ENCODE measurements at places on chromosomes 2 and 18.

DNA sequence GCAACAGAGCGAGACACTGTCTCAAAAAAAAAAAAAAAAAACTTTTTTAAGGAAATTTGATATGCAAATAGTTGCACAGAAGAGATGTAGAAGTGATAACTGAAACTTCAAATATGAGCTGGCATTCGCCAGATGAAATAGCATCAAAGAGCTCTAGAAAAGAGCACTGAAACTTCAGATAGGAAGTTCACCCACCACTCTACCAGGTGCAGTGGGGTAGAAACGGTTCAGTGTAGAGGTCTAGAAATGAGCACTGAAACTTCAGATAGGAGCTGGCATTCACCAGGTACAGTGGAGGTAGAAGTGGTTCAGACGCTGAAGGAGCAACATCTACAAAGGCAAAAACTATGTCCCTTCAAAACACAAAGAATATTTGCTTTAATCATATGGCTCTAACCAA, 9.0 kb upstream of the ONECUT2 start:
- DNase-seq, result no peak

DNA sequence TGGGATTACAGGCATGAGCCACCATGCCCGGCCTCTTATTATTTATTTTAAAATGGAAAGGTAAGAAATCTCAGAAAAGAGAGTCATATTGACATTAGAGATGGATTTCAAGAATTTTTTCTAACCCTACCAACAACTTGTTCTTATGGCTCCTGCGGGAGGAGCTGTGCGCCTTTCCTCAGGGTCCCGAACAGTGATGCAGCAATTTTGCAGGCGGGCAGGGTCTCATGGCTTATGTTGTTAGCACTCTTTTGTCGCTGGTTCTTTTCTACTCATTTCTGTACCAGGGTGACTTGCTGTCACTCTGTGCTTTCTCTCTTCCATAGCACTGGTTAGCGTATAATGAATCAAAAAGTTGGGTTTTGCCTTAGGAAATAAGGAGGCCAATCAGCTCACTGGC, 148.8 kb upstream of the DLGAP1 start:
- no peak for DNase-seq

GRCh38 chr18:8979258-8979988, 123.1 kb upstream of the NDUFV2 start:
- DNase-seq, result no peak

DNA sequence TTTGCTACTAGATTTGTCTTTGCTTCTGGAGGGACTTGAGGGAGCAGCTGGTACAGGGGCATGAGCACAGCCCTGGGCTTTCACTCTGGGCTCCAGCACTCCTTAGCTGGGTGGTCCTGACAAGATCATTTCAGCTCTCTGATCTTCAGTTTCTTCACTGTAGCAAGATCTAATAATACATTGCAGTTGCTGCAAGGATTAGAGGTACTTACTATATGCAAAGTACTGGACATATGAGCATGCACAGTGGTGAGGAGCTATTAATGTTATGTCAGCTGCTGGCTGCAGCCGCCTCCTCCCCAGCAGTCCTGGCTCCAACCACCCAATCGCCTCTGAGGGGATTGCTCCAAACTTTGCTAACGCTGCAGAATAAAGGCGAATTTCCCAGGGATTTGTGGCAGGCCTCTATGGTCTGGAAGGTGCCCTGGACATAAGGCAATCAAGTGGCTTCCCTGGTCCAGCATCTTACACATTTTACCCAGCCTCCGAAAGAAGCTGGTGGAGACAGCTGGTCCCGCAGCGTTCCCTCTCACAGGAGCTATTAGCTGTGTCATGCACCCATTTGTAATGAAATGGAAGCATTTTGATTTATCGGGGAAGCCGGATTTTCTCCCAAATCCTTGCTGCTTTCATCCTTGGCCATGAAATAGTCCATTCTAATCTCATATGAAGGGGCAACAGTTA, 96.7 kb downstream of the RHOB start:
- DNase-seq, result no peak

GRCh38 chr18:57918601-57919000, 115.5 kb upstream of the ATP8B1 start:
- DNase-seq, result no peak

DNA sequence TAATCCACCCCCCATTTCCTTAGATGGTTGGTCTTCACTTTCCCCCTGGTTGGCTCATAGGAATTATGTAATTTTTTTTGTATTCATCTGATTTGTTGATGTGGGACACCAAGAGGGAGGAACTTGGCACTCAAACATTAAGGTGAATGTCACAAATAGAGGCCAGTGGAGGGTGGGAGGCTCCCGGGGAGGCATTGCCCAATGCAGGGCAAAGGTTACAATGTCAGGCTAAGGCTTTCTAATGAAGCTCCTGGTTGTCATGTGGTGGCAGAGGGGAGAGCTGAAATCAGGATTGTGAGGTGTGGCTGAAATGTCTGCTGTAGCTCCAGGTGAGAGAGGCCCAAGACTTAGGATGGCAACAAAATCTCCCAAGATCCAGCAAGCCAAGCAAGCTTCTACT, 42.7 kb downstream of the MPHOSPH10 start:
- no peak for DNase-seq

GRCh38 chr2:198127627-198128026, 323.2 kb downstream of the PLCL1 start:
- peak; percentile 76 for DNase-seq

All from fibroblast of mammary gland (primary cell).